Mesothelial cell of epicardium (in vitro differentiated cells): ENCODE measurements at places on chromosomes 5 and 9. TPM values are rescaled to one million over a fixed set of nuclear protein-coding genes. Genes with fewer than 3 reads are reported as not detected.
A peak's percentile ranks its signal among the peaks of the same experiment; 100 is the strongest.

SLC25A2 gene
- 1.3 to 1.6 TPM (median 1.6 TPM) in 3 replicates for total RNA-seq

RAB14 gene
- total RNA-seq = 54.9 to 61.5 TPM (median 58.3 TPM) in 3 replicates

ADGRV1 gene
- total RNA-seq = 22.2 to 25.4 TPM (median 24.6 TPM) in 3 replicates

SARDH gene
- total RNA-seq = 11.8 to 13.9 TPM (median 12.9 TPM) in 3 replicates

RNF44 gene
- 161 to 169 TPM (median 169 TPM) in 3 replicates for total RNA-seq

PCSK1 gene
- total RNA-seq = not detected in 3 replicates

KIF4B gene
- 0.07 to 0.11 TPM in 2 of 3 replicates, not detected in the other for total RNA-seq

ABO gene
- 2.0 to 3.2 TPM (median 2.3 TPM) in 3 replicates for total RNA-seq

ZNF483 gene
- 12.2 to 13.0 TPM (median 12.6 TPM) in 3 replicates for total RNA-seq

RAD23B gene
- 97.5 to 105 TPM (median 101 TPM) in 3 replicates for total RNA-seq

ORM2 gene
- total RNA-seq = not detected in 3 replicates

DNA sequence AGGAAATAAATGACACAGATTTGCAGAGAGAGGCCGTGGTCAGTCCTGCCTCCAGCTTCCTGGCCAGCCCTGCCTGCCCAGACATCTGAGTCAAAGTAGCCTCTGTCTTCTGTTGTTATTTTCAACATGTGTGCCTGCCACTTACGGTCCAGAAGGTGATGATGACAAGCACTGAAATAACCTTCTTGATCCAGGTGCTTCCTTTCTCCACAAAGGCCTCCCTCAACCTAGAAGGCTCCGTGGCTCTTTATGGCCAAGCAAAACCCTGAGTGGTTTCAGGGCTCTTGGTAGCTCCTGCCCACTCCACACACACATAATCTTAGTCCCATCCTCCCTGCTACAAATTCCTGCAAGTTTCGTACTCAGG is 34.1 kb upstream of the SLC6A19 start:
- DNase-seq = no peak
- peaks cover 36% of the 10 kb centered on the region for H3K27me3 ChIP-seq
- no peaks in the 10 kb centered on the region for H3K36me3 ChIP-seq
- H3K4me3 ChIP-seq = no peak overlapping the region

DNA sequence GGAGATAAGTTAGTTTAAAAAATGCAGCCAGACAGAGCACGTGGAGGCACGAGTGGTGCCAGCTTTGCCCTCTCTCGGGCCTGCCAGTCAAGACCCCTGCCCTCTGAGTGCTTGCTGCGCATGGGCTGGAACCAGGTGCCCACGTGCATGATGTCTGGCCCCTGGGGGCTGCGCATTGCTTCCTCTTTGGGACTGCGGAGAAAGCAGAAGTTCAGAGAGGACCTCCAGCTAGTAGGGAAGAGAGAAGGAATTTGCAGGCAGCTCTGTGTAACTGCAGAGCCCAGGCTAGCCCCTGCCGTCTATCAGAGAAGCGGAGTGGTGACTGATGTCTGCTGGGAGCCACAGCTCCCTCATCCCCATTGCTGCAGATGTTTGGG is 9.7 kb upstream of the RNU6ATAC start:
- H3K27ac ChIP-seq = no peak overlapping the region
- H3K36me3 ChIP-seq = no peaks in the 10 kb centered on the region
- H3K4me3 ChIP-seq = no peak overlapping the region
- peaks cover 5% of the 10 kb centered on the region for H3K4me1 ChIP-seq
- DNase-seq = no peak

- no peaks in the 10 kb centered on the region for H3K27me3 ChIP-seq
- H3K4me1 ChIP-seq = peaks cover 25% of the 10 kb centered on the region
- peaks cover 18% of the 10 kb centered on the region for H3K36me3 ChIP-seq
- H3K27ac ChIP-seq = no peak overlapping the region
- DNase-seq = no peak
Observed at GRCh38 chr5:80127116-80127552, 92.0 kb downstream of the THBS4 start.

DNA sequence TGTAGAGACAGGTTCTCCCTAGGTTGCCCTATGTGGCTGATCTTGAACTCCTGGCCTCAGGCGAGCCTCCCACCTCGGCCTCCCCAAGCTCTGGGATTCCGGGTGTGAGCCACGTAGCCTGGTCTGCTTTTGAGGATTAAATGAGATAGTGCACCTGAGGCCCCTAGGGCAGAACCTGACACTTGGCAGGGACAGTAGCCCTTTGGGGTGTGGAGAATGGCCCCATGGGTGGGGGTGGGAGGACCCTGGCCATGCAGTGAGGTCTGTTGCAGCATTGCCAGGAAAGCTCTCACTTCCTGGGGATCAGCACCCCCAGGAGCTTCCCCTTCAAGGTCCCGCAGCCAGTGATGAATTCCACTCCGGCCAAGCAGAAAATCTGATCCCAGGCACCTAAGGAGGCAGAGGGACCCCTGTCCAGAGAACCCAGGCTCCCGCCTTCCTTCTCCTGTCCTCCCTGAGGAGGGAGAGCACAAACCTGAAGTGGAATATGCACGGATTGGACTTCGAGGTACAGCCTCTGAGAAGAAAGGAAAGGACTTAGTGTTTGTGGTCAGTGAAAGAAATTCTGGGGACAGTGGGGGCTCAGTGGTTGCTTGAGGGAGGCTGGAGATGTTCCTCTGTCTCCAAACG is 73.9 kb upstream of the UNC5A start:
- H3K4me3 ChIP-seq = no peak overlapping the region
- peaks cover 18% of the 10 kb centered on the region for H3K4me1 ChIP-seq
- DNase-seq = peak; percentile 14

DNA sequence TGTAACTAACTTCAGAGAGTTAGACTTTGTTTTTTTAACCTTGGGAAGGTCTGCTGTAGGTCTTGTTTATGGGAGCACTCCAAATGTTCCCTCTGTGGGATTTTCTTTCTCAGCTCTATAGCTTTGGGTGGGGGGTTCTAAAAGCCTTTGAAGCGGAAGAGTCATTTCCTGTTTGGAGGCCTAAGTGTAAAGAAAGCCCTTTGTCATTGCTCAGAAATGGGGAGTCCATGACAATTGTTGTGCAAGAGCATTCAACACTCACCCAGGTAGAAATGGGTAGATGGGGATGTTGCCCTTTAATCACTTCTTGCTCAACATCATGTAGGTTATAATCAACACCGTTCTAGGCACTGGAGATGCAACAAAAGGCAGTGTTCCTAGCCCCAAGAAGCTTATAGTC is 30.3 kb upstream of the MAST4 start:
- peaks cover 5% of the 10 kb centered on the region for H3K27me3 ChIP-seq
- no peaks in the 10 kb centered on the region for H3K36me3 ChIP-seq
- H3K4me1 ChIP-seq = no peaks in the 10 kb centered on the region
- no peak overlapping the region for H3K4me3 ChIP-seq

- H3K4me1 ChIP-seq = peaks cover 31% of the 10 kb centered on the region
- H3K27ac ChIP-seq = peak overlapping the region; percentile 82
- DNase-seq = no peak
- peaks cover 27% of the 10 kb centered on the region for H3K27me3 ChIP-seq
Observed at GRCh38 chr5:73312146-73312871, 136.3 kb downstream of the FOXD1 start.

DNA sequence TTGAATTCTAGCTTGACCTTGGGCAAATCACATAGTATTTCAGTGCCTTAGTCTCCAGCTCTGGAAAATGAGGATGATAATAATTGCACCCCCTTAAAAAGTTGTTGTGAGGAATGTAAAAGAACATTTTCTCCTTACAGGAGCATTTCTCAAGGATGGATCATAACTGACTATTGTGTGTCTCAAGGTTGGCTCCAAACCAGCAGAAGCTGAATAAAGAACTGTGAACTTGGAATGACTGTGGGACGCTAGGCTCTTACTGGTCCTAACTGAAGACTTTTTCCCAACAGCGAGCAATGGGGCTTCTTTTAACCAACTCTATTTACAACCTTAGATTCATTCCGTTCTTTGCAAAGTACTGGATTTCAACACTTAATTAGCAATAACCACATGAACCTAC is 26.2 kb upstream of the GLRX start:
- peaks cover 2% of the 10 kb centered on the region for H3K27me3 ChIP-seq
- H3K4me3 ChIP-seq = no peak overlapping the region
- H3K4me1 ChIP-seq = peaks cover 2% of the 10 kb centered on the region
- DNase-seq = no peak

DNA sequence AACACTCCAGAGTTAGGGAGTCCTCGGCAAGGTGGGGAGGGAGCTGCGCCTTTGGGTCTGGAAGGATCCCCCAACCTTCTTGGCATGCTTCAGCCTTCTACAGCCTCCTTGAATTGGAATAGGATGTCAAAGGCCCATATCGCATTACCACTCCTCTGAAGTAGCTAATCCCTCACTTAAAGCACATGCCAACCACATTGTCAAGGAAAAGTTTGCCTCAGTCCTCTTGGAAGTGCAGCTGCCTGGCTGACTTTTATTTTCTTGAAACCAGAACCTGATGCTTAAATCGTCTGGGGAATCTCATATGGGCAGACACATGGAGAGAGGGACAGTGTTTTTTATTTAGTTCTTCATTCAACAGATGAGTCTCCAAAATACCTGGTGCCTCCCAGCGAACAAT is 14.5 kb downstream of the CXCL14 start:
- H3K4me3 ChIP-seq = no peak overlapping the region
- H3K27ac ChIP-seq = no peak overlapping the region
- H3K4me1 ChIP-seq = peaks cover 39% of the 10 kb centered on the region
- no peaks in the 10 kb centered on the region for H3K36me3 ChIP-seq
- peaks cover 3% of the 10 kb centered on the region for H3K27me3 ChIP-seq
- DNase-seq = no peak

GRCh38 chr9:121771851-121772599 is 120.6 kb downstream of the DAB2IP start:
- no peak for DNase-seq
- no peaks in the 10 kb centered on the region for H3K4me1 ChIP-seq
- H3K36me3 ChIP-seq = peaks cover 34% of the 10 kb centered on the region
- no peak overlapping the region for H3K4me3 ChIP-seq
- no peaks in the 10 kb centered on the region for H3K27me3 ChIP-seq

- H3K36me3 ChIP-seq = peaks cover 2% of the 10 kb centered on the region
- H3K4me1 ChIP-seq = peaks cover 13% of the 10 kb centered on the region
- H3K27ac ChIP-seq = no peak overlapping the region
- peak overlapping the region; percentile 8 for H3K4me3 ChIP-seq
- peaks cover 3% of the 10 kb centered on the region for H3K27me3 ChIP-seq
- DNase-seq = no peak
Observed at GRCh38 chr9:125744616-125745015, 2.6 kb upstream of the PBX3 start.

- no peak overlapping the region for H3K4me3 ChIP-seq
- DNase-seq = no peak
- H3K27me3 ChIP-seq = peaks cover 78% of the 10 kb centered on the region
- H3K36me3 ChIP-seq = no peaks in the 10 kb centered on the region
- H3K27ac ChIP-seq = no peak overlapping the region
Observed at GRCh38 chr9:126609711-126610388, 3.9 kb upstream of the LMX1B start.

- H3K4me1 ChIP-seq = peaks cover 2% of the 10 kb centered on the region
- H3K36me3 ChIP-seq = peaks cover 4% of the 10 kb centered on the region
- H3K4me3 ChIP-seq = no peak overlapping the region
- H3K27ac ChIP-seq = no peak overlapping the region
Observed at GRCh38 chr5:68147659-68148058, 67.9 kb upstream of the PIK3R1 start.

DNA sequence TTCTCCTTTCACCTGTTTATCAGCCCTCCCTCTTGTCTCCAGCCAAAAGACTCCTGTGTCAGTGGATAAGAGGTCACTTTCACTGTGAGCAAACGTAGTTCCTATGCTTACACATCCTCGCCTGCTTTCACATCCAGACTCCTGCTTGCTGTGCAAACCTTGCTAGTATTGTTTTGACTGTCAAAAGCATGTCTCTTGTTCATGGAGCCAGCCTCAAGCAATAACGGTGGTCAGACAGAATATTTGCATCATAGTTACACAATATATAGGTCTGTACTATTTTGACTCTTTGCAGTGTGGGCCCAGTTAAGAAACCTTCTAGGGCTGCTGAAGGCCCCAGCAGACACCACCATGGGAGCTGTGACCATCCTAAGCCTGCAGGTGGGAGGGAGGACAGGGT is 420.0 kb downstream of the SEMA5A start:
- H3K4me3 ChIP-seq = no peak overlapping the region
- no peaks in the 10 kb centered on the region for H3K27me3 ChIP-seq
- H3K36me3 ChIP-seq = no peaks in the 10 kb centered on the region
- H3K4me1 ChIP-seq = peaks cover 9% of the 10 kb centered on the region
- no peak overlapping the region for H3K27ac ChIP-seq
- DNase-seq = no peak

GRCh38 chr9:79604921-79605562 is 33.3 kb downstream of the TLE4 start:
- no peak for DNase-seq
- H3K36me3 ChIP-seq = peaks cover 36% of the 10 kb centered on the region
- H3K27me3 ChIP-seq = no peaks in the 10 kb centered on the region

GRCh38 chr9:28260330-28260729 is 687.0 kb upstream of the C9orf72 start:
- no peaks in the 10 kb centered on the region for H3K27me3 ChIP-seq
- peaks cover 17% of the 10 kb centered on the region for H3K4me1 ChIP-seq
- no peak overlapping the region for H3K4me3 ChIP-seq

- no peak overlapping the region for H3K4me3 ChIP-seq
- H3K27me3 ChIP-seq = no peaks in the 10 kb centered on the region
- no peaks in the 10 kb centered on the region for H3K36me3 ChIP-seq
- DNase-seq = no peak
- H3K27ac ChIP-seq = no peak overlapping the region
- H3K4me1 ChIP-seq = peaks cover 7% of the 10 kb centered on the region
Observed at GRCh38 chr9:105832096-105832710, 137.9 kb downstream of the TMEM38B start.

DNA sequence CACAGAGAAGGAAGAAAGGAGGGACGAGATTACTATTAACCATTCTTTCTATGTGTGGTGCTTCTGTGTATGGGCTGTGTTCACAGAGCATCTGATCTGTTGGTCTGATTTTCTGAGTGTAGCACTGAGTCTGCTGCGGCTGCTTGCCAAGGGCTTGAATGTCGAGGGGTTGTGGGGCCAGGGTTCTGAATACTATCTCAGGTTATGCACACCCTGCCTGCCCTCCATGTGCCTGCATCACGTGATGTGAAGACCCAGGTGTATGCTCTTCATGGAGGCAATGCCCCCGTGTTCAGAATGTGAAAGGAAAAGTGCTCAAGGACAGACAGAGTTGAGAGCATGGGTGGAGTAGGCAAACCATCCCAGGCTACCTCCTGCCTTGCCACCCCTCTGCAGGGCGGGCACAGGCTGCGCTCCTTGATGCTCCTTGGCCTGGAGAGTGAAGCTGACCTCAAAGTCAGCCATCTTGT is 254.9 kb downstream of the FANCC start:
- H3K27me3 ChIP-seq = no peaks in the 10 kb centered on the region
- no peak for DNase-seq
- H3K4me1 ChIP-seq = peaks cover 35% of the 10 kb centered on the region
- H3K4me3 ChIP-seq = no peak overlapping the region
- H3K27ac ChIP-seq = no peak overlapping the region

- H3K4me3 ChIP-seq = no peak overlapping the region
- no peaks in the 10 kb centered on the region for H3K27me3 ChIP-seq
- H3K27ac ChIP-seq = no peak overlapping the region
- no peaks in the 10 kb centered on the region for H3K36me3 ChIP-seq
- no peaks in the 10 kb centered on the region for H3K4me1 ChIP-seq
Observed at GRCh38 chr9:82247318-82247717, 258.7 kb downstream of the SPATA31D1 start.

- no peak overlapping the region for H3K4me3 ChIP-seq
- DNase-seq = no peak
- H3K4me1 ChIP-seq = peaks cover 9% of the 10 kb centered on the region
- H3K36me3 ChIP-seq = no peaks in the 10 kb centered on the region
Observed at GRCh38 chr5:72040513-72040912, 66.8 kb upstream of the MAP1B start.

GRCh38 chr9:99211746-99212145 is 10.0 kb downstream of the ALG2 start:
- H3K27me3 ChIP-seq = no peaks in the 10 kb centered on the region
- H3K27ac ChIP-seq = no peak overlapping the region
- H3K36me3 ChIP-seq = peaks cover 40% of the 10 kb centered on the region
- no peak overlapping the region for H3K4me3 ChIP-seq
